ENCODE measurements at places on chromosomes 7 and 10. TPM values are rescaled to one million over a fixed set of nuclear protein-coding genes. Genes with fewer than 3 reads are reported as not detected.

DNA sequence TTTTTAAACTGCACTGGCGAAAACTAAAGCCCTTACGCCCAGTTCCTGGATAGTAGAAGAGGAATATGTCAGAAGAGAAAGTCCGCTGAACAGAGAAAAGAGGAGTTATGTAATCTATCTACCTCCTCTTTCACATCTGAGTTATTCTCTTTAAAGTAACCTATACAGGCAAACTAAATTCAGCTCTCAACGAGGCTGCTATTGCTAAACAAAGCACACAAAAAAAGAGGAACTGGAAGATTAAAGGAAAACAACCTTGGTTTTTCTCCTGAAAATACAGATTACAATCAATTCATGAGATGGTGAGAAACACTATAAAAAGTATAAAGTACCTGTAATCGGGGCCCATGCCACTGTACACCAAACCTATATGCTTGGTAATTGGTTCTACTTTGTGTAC is 5.8 kb downstream of the PSMA2 start:
- H3K36me3 ChIP-seq = peaks cover 62% of the 10 kb centered on the region
- no peak overlapping the region for H3K4me3 ChIP-seq
- H3K4me1 ChIP-seq = 0 out of 2 replicates have a peak, but pooled peaks cover 4% of the 10 kb centered on the region
- H3K27me3 ChIP-seq = no peaks in the 10 kb centered on the region

DNA sequence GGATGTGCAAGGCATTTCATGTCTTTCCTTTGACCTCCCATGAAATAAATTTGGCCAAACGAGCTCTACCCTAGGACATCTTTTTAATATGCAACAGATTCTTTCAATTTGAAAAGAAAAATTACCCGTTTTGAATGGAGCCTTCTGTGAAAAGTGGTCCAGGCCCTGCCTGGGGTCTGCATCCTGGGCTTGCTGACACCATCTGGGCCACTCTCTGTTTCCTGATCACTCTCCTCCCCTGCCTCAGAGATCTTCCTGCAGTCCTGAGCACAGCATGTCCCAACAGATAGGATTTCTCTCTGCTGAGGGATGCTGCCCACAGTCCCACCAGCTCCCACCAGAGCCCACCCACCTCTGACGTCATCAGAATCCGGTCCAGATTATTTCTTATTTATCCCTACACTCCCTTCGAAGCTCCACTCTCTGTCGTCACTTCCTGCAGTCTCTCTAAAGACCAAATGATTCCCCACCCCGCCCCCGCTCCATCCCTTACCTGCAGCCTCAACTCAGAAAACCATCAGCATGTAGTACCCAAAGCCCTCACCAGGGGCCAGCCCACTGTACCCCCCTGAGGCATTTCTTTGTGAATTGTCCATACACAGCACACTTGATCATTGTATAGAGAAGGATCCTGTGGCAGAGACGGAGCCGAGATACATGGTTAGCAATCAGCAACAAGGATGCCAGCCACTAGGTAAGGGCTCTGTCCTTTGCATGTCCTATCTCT is 192.1 kb upstream of the MGMT start:
- no peak overlapping the region for H3K4me3 ChIP-seq
- no peak overlapping the region for H3K27ac ChIP-seq
- no peaks in the 10 kb centered on the region for H3K36me3 ChIP-seq
- H3K27me3 ChIP-seq = no peaks in the 10 kb centered on the region

DNA sequence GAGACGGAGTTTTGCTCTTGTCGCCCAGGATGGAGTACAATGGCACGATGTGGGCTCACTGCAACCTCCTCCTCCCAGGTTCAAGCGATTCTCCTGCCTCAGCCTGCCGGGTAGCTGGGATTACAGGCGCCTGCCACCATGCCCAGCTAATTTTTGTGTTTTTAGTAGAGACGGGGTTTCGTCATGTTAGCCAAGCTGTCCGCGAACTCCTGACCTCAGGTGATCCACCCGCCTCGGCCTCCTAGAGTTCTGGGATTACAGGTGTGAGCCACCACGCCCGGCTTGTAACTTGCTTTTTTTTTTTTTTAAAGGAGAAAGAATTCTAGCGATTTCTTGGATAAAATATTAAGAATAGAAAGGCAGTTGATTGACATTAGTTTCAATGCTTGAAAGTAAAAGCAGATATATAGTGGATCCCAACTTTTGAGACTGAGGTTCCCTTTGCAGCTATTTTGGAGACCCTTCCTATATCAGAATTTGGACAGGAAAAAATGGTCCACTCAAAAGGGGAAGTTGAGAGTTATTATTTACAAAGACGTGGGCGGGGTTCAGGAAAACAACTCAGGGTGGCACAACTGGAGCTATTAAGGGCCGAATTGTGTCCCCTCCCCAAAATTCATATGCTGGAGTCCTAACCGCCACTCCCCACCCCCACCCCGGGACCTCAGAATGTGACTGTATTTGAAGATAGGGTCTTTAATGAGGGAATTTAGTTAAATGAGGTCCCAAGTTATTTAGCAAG is 1.3 kb upstream of the ERCC6 start:
- DNase-seq = no peak
- H3K27me3 ChIP-seq = peaks cover 8% of the 10 kb centered on the region
- no peak overlapping the region for H3K27ac ChIP-seq
- no peaks in the 10 kb centered on the region for H3K36me3 ChIP-seq
- peaks cover 9% of the 10 kb centered on the region for H3K4me1 ChIP-seq
- H3K4me3 ChIP-seq = peak overlapping the region; percentile 81

GRCh38 chr10:124608093-124608721 is 136.0 kb downstream of the FAM53B start:
- no peaks in the 10 kb centered on the region for H3K36me3 ChIP-seq
- H3K27ac ChIP-seq = no peak overlapping the region
- peaks cover 2% of the 10 kb centered on the region for H3K4me1 ChIP-seq

DNA sequence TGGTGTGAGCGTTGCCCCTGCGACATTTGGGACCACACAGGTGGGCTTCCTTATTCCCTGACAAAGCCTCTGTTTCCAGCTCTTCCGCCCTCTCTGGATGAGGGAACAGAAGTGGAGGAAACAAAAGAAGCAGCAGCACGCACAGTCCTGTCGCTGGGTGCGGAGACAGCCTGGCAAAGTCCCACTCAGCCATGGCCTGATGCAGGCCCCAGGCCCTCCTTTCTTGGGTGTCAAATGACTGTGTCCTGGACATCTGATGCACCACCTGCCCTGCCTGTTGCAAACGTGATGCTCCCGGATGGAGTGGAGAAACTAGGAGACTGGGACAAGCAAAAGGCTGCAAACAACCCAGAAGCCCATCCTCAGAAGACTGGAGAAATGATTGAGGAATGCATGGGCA is 20.7 kb downstream of the ZMIZ2 start:
- H3K27ac ChIP-seq = no peak overlapping the region
- DNase-seq = no peak
- no peaks in the 10 kb centered on the region for H3K27me3 ChIP-seq
- H3K36me3 ChIP-seq = peaks cover 13% of the 10 kb centered on the region
- H3K4me1 ChIP-seq = no peaks in the 10 kb centered on the region

The DDC gene
- total RNA-seq = not detected

The TAS2R3 gene
- total RNA-seq = 0.59 TPM

GRCh38 chr7:2608921-2609411 is 22.8 kb upstream of the TTYH3 start:
- H3K4me3 ChIP-seq = no peak overlapping the region
- DNase-seq = no peak

- no peak for DNase-seq
- H3K27ac ChIP-seq = no peak overlapping the region
- H3K4me1 ChIP-seq = no peaks in the 10 kb centered on the region
- no peak overlapping the region for H3K4me3 ChIP-seq
Observed at GRCh38 chr7:91299952-91300775, 35.9 kb downstream of the FZD1 start.

The IL6 gene
- 0.41 TPM for total RNA-seq
